NCI-H2107 (cell line): ENCODE measurements at places on chromosomes 1 and 21.
A peak's percentile ranks its signal among the peaks of the same experiment; 100 is the strongest.

GRCh38 chr21:43269440-43269839 is 100.6 kb downstream of the CRYAA start:
- DNase-seq: no peak

DNA sequence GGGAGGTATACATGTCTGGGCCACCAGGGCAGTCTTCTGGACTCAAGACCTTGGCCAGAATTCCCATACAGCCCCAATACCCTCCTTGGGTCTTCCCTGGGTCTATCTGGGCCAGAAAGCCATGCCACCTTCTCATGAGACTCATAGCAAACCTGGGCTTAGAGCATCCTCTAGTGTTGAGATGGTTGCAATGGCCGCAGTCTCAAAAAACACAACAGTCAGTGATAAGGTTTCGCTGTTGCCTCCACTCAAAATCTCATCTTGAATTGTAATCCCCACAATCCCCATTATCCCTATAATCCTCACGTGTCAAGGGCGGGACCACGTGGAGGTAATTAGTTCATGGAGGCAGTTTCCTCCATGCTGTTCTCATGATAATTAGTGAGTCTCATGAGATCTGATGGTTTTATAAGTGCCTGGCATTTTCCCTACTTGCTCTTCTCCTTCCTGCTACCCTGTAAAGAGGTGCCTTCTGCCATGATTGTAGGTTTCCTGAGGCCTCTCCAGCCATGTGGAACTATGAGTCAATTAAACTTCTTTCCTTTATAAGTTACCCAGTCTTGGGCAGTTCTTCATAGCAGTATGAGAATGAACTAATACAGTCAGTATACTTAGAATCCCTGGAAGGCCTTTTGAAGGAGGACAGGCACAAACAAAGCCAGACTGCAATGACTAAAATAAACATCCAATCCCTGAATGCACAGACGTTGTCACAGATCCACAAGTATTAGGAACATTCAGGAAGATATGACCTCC is 77.0 kb downstream of the CTH start:
- DNase-seq: peak; percentile 22

DNA sequence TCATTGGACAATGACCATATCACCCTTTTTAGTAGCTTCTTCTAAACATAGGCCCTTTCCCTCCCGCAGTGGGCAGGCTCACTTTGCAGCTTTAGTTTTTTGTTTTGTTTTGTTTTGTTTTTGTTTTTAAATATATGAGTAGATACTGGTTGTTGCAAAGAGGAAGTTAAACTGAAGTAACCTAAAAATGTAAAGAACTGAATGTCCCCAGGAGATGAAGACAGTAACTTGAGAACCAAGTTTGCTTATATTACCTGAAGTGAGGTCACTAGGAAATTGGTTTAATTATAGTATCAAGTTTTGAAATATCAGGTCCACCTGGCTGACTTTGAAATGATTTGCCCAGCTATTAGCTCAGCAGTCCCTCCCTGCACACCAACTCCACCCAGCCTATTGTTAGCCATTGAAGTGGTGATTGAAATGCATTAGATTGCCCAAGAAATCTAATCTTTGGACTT is 18.2 kb downstream of the SMAP2 start:
- DNase-seq: peak; percentile 31

GRCh38 chr1:166869318-166870099 is 6.6 kb downstream of the TADA1 start:
- no peak for DNase-seq

DNA sequence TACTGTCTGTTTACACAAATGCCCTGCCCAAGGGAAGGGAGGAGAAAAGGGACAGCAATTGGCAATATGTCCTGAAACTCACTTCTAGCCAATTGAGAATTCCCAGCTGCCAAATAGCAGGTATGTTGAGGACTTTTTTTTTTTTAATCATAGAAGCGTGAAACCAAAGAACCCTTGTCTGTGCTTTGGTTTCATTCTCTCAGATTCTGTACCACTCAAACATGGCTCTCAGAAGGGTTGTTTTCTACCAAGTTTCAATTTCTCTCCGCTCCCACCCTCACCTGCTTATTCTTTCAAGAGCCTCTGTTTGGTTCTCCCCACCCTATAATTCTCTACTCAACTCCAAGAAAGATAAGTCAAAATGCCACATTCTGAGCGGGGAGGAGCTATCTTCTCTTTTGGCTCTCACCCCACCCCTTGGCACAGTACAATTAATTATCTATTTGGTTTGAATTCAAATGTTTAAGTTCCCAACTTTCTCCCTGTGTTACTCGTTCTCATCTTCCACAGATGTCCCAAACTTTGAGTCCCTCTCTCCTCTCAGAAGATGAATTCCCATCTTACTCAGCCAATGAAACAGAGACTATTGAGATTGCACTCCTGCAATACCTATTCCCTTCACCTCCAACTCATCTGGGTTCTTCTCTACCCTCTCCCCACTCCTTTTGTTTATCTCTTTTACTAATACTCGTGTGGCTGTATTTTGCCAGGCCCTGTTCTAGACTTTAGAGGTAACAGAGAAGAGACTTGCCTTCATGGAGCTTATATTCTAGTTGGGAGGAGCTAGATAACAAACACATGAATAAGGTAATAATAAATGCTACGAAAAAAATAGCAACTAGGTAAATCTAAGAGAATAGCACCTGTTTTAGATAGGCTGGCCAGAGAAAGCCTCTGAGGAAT is 3.9 kb upstream of the TP53BP2 start:
- DNase-seq: peak; percentile 59

- no peak for DNase-seq
Measured at GRCh38 chr1:158020259-158020885, 26.9 kb downstream of the KIRREL1 start.

- DNase-seq: peak; percentile 71
Measured at GRCh38 chr1:215376544-215377264, 190.4 kb upstream of the KCTD3 start.

- no peak for DNase-seq
Measured at GRCh38 chr1:235079443-235080296, 49.0 kb downstream of the TOMM20 start.

DNA sequence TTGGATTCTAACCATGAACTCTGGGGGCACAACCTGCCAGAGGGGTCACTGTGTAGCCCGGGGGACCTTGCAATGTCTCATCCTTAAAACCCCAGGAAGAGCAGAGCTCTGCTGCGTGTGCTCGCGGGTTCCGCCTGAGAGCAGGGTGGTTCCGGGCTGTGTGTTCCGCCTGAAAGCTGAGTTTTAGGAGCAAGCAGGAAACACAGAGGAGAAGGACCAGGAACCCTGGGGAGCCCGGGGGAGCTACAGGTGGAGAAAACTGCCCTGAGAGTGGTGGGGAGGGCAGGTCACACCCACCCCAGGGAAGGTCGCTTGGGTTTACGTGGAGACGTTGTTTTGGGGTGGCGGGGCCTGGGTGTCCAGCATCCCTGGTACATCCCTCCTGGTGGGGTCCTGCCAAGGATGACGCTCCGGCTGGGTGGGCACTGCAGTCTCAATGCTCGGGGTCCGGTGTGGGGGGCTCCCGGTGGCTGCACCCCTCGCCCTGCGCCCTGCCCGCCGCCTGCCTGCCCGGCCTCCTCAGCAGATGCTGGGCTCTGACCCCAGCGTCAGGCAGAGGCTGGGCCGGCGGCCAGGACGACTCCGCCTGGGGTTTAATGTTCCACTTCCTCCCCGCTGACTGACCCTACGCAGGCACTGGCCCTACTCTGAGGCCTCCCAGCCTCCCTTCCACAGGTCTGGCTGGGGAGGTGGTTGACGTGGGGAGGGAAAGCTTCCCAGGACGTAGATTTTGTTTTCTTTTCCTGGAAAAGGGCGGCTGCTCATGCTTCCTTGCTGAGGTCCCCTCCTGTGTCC is 17.3 kb upstream of the C1orf159 start:
- DNase-seq: no peak
